ENCODE measurements at places on chromosomes 6 and 20.
A peak's percentile ranks its signal among the peaks of the same experiment; 100 is the strongest.

DNA sequence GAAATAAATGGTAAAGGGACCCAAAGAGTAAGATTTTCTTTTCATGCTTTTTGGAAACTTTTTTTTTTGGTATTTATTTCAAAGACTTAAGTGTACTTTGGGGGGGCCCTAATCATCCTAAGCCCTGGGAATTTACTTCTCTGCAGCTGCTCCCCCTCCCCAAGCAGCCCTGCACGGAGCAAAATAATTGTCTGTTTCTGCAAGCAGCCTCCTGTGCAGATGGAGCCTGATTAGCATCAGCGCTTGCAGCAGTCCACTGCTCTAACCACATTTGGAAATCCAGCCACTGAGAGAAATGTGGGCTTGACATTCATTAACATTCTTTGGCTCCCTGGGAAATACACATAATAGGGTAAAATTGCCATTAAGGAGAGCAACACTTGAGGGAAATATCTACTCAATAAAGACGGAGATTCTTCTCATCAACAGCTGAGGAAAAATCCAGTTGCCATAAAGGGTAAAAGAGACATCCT lies 309.2 kb upstream of the MAP3K7 start:
- no peak for DNase-seq

DNA sequence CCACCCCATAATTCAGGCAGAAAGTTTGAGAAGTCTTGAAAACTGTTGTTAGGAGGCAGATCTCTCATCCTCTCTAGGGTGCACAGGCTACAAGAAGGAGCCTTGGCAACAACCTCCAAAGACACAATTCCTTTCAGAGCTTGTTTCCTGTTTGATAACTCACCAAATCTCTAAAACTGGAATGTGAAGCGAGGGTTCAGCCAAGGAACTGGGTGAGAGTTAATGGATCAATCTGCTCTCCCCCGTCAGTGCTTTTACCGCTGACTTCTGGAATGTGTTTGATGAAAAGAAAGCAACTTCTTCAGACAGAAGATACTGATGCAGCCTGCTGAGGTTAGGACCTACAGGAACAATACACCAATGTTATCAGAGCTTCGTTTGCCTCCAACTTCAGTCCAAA lies 171.8 kb upstream of the BMP2 start:
- DNase-seq, result peak; percentile 57

- DNase-seq, result no peak
These were observed 25.0 kb upstream of the TXLNB start for GRCh38 chr6:139316622-139317317.

DNA sequence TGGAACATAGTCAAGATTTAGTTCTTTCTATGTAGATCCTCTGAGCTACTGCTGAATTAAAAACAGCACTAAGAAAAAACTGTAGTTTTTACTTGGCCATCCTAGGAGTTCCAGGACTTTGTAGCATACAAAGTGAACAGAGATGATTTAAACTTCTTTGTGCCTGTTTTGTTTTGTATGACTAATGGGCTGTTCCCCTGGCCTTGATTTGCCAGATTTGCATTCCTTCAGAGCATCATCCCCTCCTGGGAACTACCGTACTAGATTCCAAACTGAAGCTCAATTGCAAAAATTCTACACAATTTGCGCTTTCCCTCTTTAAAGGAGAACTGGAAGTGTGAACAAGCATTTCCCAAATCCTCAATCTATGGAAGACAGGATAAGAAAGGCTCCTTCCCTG lies 23.1 kb downstream of the ACOT13 start:
- DNase-seq, result no peak

GRCh38 chr20:41398408-41398807 lies 31.8 kb upstream of the EMILIN3 start:
- peak; percentile 64 for DNase-seq
